AG09319 (cell line): ENCODE measurements at places on chromosomes 16 and 17.

DNA sequence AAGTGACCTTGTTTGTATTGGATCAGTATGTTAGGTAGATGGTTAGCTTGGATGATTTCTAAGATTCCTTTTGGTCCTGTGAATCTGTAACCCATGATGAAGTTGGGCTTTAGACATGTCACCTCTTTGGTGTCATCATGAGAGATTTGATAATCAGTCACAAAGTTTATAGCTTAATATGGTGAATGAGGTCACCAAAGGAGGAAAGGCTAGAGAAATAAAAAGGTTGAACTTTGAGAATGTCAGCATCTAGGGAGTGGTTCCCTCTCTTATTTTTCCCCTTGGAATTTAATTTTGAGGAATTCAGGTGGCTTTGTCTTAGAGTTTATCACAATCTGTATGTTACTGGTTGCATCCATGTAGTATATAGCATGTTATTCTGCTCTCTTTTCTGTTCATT is 45.3 kb downstream of the NLK start:
- no peak for DNase-seq

DNA sequence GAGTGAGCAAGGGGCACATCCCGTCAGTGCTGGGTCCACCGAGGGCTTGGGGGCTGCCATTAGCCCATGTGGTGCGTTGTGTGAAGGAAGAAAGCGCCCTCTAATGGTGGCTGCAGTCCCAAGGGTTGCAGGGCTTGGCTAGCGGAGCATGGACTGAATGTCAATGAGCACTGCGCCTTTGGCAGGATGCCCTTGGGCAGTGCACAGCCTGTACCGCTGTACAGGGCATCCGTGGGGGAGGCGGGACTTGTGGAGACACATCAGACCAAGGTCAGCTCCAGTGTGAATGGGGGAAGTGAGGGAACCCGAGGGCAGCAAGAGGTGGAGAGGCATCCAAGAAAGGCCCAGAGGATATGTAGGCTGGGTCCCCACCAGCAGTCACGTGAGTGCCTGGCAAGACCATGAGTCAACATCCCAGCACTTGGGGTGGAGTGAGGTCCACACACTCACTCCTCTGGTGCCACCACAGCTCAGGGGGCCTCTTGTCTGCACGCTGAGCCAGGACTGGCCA is 75.5 kb upstream of the MED9 start:
- no peak for DNase-seq

- no peak for DNase-seq
Observed at GRCh38 chr17:8872036-8872704, 4.7 kb upstream of the PIK3R6 start.

DNA sequence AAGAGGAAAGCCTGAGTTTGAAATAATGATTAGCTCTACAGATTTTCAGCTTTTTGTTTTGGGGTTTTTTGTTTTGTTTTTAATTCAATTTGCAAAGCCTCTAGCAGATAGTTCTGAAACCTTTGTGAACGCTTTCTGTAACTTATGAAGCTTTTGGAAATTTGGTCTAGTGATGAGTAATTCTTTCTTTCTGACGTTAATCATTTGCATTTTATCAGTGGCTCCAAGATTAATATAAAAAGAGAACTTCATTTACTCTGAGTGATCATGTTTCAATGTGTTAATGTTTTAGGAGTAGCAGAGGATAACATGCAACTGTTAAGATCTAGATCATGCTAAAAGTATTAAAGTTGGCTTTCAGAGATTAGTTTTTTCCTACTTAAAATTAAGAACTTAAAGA is 160.3 kb upstream of the TBX2 start:
- no peak for DNase-seq

DNA sequence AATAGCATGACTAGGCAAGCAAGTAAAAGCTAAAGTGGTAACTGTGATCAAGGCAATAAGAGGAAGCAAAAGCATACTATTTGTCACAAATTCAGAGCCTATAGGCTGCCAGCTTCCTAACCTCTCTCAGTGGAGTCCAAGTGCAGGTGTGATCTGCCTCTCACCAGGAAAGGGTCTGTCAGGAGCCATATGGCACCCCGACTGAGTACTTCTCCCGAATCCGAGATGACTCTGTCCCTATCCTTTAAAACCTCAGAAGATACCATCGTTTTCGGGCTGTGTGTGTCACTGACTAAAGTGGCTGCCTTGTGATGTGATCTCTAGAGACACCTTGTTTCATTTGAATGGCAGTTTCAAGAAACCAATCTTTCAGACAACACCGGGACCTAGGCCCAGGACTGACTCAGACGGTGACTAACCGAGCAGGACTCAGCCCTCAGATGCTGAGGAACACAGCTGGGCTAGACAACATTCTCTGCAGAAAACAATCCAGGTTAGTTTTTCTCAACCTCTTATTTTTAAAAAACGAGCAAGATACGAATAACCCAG is 63.6 kb downstream of the SMG6 start:
- no peak for DNase-seq

DNA sequence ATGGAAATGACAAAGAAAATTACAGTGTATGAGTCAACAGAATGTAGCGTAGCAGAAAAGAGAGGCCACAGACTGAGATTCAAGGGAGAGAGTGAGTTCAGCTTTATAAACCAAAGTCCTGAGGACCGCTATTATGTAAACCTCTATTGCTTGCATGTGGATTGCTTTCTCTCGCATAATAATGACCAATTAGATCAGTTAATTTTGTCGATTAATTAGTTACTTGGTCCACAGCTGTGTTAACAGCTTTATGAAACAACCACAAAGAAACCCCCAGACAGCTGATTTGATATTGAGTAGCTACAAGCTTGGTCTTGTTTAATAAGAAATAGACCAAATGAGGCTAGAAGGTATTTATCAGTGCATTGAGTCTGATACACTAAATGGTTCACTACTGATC is 291.8 kb upstream of the ERCC4 start:
- DNase-seq, result no peak

GRCh38 chr17:72725433-72726068 is 366.9 kb downstream of the SLC39A11 start:
- no peak for DNase-seq

GRCh38 chr17:75622771-75623273 is 10.4 kb upstream of the SMIM5 start:
- DNase-seq, result no peak

- no peak for DNase-seq
Observed at GRCh38 chr16:12239226-12239625, 262.7 kb downstream of the SNX29 start.

- DNase-seq, result no peak
Observed at GRCh38 chr17:74276541-74277009, 2.5 kb downstream of the DNAI2 start.

DNA sequence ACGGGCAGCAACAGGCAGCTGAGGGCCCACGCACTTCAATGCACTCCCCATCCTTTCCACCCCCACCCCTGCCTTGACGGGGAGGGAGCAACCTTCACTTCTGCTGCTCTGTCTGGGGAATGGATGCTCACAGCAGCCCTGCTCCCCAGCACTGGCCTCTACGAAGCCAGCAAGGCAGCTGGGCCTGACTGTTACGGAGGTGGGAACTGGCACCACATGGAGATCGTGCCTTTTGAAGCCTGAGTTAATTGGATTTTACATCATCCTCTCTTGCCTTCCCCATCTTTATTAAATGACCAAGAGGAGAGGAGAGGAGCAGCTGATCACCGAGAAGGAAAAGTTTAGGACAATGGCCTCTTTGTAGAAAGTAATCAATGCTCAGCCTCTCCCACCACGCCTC is 187.0 kb upstream of the RPL38 start:
- DNase-seq, result no peak

GRCh38 chr17:3888343-3889171 is 4.3 kb downstream of the CAMKK1 start:
- peak; percentile 75 for DNase-seq

DNA sequence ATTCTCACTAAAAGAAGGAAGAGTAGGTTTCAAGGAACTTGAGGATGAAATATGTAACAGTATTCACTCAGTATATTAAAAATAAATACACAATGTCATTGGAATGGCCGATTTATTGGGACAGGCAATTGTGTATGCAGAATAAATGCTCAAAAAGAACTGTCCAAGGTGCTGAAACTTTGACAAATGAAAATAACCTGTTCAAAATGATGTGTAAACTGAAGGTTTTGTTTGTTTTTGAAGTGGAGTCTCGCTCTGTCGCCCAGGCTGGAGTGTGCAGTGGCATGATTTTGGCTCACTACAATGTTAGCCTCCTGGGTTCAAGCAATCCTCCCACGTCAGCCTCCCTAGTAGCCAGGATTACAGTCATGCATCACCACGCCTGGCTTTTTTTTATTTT is 318.7 kb upstream of the RBFOX1 start:
- DNase-seq, result no peak

GRCh38 chr16:89071686-89072547 is 21.7 kb upstream of the ACSF3 start:
- no peak for DNase-seq

DNA sequence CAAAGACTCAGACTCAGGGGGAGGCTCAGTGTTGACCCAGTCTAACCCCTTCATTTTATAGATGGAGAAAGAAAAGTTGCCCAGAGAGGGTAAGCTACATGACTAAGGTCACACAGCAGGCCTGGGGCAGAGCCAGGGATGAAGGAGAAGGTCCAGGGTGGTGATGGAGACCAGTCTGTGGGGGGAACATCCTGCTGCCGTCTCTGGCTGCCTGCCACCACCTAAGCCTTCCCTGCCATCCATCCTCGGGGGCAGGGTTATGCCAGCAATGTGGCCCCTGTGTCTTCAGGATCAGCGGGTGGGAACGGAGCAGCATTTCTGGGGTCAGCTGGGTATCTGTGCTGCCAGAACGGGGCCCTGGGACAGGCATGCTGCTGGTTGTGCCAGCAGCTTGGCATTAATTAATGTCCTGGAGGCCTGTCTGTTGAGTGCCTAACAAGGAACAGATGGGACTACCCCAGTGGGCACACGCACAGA is 5.5 kb downstream of the DOK4 start:
- no peak for DNase-seq

DNA sequence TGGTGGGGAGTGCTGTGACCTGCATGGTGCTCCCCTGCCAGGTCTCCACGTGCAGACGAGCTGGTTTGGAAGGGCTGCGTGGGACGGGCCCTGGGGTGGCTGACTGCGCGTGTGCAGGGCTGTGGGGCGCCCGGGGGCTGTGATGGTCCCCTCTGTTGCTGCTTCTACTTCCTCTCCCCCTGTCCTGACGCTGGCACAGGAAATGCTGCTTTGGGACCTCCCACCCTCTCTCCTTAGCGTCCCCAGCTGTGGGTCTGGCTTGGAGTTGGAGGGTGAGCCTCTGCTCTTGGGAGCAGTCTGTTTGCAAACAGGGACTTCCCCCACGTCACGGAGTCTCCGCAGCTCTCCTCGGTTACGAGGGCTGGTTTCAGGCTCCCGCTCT is 35.2 kb downstream of the TSC2 start:
- no peak for DNase-seq

GRCh38 chr17:77182205-77183172 is 41.7 kb downstream of the SEC14L1 start:
- DNase-seq, result no peak

- peak; percentile 41 for DNase-seq
Observed at GRCh38 chr17:2468270-2468669, 43.4 kb downstream of the METTL16 start.

- DNase-seq, result no peak
Observed at GRCh38 chr17:71011391-71011790, 842.1 kb downstream of the KCNJ2 start.

DNA sequence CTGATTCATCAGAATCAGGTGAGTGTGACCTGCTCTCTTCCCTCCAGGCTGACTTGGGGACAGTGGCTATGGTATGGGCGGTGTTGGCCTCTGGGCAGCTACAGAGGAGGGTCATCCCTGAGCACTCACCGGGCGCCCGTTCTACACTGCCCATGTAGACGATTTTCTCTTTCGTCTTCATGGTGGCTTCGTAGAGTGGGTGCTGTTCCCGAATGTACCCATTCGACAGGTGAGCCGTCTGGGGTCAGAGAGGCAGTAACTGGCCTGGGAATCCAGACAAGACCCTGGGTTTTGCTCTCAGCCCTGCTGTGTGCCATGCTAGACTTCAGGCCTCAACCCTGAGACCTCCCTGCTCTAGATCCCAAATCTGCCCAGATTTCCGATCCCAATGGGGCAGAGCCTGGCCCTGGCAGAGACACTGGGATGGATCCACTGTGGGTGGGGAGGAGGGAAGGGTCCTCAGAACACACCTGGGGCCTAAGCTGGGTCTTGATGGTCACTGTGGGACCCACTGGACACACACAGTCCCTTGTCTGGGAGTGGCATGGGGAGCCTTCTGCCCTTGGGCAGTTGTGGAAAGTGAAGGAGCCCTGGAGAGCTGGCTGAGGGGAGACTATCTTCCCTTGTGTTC is 13.2 kb downstream of the USP6 start:
- no peak for DNase-seq

DNA sequence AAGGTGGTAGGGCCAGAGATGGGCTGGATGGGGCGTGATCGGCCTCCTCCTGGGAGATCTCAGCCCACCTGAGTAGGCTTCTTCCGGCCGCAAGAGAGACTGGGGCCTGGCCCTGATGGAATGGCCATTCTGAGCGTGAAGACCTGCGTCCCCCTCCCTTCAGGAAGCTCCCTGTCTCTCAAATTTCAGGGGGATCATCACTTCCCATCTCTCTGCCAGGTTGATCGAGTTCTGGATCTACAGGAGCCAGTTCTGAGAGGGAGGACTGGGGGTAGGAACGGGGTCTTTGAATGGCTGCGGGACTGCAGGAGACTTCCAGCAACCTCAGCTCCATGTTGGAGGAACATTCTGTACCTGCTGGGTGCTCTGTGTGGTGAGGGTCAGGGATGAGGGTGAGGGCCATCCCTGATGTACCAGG is 9.3 kb upstream of the GSDMA start:
- no peak for DNase-seq

DNA sequence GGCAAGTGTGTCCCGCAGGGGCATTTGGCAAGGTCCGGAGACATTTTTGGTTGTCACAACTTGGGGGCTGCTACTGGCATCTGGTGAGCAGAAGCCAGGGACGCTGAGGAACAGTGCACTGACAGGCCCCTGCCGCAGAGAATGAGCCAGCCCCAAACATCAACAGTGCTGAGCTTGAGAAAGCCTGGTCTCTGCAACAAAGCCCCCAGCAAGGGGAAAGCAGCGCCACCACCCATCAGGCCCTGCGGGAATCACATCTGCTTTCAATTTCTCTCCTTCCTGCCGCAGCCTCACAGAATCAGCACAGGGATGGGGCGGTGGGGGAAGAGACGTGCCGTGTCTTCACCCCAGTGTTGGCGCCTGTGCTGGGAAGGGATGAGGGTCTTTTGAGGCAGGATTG is 14.8 kb upstream of the PRPSAP1 start:
- DNase-seq, result no peak

DNA sequence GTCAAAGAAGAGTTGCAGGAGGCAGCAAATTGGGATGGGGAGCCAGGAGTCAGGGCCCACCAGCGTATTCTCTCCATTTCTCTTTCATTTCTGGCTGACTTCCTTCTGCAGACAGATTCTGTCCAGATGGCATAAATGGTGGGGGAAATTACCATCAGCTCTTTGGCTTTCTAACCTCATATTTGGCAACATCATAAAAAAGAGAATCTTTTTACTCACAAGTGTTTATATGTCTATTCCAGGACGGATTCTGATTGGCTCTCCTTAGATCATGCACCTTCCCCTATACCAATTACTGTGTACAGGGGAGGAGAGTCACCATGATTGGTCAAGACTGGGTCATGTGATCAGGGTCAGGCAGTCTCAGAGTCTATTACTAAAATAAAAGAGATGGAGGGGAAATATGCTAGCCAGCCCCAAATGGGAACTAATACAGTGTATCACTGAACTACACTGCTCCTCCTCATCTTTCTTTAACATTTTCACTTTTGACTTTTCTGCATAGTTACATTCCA is 537.1 kb upstream of the EEF2KMT start:
- no peak for DNase-seq
